ENCODE measurements at places on chromosomes 16 and 17. TPM values are rescaled to one million over a fixed set of nuclear protein-coding genes. Genes with fewer than 3 reads are reported as not detected.

CCL4L2 gene
- total RNA-seq: not detected

CD300A gene
- total RNA-seq: not detected

HSD11B2 gene
- total RNA-seq: 5.0 TPM

NPIPA5 gene
- 0.68 TPM for total RNA-seq

TVP23A gene
- total RNA-seq: not detected

ZDHHC7 gene
- total RNA-seq: 85.1 TPM

RCVRN gene
- total RNA-seq: not detected

CLDN7 gene
- 442 TPM for total RNA-seq

ENO3 gene
- total RNA-seq: 37.2 TPM

OR1A1 gene
- total RNA-seq: not detected

BRICD5 gene
- 24.6 TPM for total RNA-seq

TBX2 gene
- 0.44 TPM for total RNA-seq

SLFN5 gene
- 16.1 TPM for total RNA-seq

SDK2 gene
- 0.04 TPM for total RNA-seq

ZNF18 gene
- total RNA-seq: 6.3 TPM

FAM20A gene
- not detected for total RNA-seq

TOX3 gene
- total RNA-seq: not detected

PEMT gene
- total RNA-seq: 107 TPM

PIMREG gene
- 52.2 TPM for total RNA-seq

MVD gene
- 168 TPM for total RNA-seq

OSBPL7 gene
- total RNA-seq: 35.9 TPM

RAB11FIP4 gene
- 22.9 TPM for total RNA-seq

KRT31 gene
- total RNA-seq: not detected

FHOD1 gene
- 60.0 TPM for total RNA-seq

ABCC12 gene
- not detected for total RNA-seq

KAT2A gene
- total RNA-seq: 47.6 TPM

MPP2 gene
- 8.6 TPM for total RNA-seq

TMEM204 gene
- not detected for total RNA-seq
